Thoracic aorta (tissue), 2 donors: ENCODE measurements at places on chromosomes 2 and 18.
A peak's percentile ranks its signal among the peaks of the same experiment; 100 is the strongest.

DNA sequence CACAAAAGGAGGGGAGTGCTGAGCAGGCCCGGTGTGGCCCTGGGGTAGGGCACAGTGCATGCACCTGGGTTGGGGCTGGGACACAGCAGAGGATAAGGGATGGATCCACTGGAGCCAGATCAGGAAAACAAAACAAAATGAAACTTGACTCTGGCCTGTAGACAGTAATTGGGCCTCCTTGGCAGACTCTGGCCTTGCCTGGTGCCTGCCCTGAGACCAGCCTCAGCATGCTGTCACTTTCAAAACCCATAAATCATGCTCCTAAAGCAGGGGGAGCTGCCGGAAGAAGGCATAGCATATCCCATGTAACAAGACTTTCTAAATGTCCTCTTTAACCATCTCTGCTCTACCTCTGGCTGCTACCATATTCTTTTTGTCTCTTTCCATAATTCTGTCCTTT, 61.1 kb upstream of the IGFBP5 start:
- DNase-seq, result no peak

GRCh38 chr2:20641123-20641985, 9.5 kb downstream of the HS1BP3 start:
- peak; percentile 94 for DNase-seq

DNA sequence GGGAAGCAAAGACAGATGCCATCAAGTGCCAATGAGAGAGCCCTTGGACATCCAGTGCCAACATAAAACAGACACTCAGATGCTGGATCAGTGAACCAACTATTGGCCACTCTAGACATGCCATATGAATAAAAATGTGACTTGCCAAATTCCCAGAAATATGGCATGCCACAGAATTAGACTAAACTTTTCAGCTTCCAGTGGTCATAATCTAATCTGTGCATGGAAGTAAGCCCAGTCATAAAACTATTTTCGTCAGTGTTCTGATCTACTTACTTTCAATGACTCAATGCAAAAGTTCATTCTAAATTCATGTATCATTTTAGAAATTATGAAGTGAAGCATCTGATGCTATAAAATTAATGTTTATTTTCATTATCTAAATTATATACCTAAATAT, 1506.2 kb upstream of the NXPH2 start:
- no peak for DNase-seq

DNA sequence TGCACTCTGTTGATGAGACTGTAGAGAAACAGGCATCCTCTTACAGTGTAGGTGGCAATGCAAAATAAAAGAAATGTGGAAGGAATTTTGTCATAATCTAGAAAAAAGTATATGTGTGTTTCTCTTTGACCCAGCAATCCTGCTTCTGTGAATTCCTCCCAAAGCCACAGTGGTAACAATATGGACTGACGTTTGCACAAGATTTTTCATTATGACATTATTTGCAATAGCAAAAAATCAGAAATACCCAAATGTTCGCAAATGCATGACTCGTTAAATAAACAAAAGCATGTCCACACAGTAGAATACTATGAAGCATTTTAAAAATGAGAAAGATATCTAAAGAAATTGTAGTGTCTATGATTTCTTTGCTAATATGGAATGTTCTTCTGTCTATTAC, 255.2 kb upstream of the NRP2 start:
- DNase-seq, result no peak

DNA sequence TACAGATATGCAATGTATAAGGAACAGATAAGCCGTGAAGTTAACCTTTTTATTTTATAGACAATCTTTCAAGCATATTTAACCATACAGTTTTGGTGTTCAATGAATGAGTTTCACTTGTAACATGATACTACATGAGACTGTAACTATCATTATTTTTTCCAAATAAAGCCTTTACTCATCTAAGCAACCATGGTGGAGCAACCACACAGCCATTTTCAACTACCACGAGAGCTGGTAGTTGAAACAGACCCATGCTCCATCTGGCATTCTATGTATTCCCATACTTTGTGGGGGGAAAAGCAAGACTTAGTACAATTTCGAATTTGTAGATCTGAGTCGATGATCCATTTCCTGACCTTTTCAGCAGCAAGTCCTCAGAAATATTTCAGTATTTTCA, 159.3 kb upstream of the RND3 start:
- no peak for DNase-seq

DNA sequence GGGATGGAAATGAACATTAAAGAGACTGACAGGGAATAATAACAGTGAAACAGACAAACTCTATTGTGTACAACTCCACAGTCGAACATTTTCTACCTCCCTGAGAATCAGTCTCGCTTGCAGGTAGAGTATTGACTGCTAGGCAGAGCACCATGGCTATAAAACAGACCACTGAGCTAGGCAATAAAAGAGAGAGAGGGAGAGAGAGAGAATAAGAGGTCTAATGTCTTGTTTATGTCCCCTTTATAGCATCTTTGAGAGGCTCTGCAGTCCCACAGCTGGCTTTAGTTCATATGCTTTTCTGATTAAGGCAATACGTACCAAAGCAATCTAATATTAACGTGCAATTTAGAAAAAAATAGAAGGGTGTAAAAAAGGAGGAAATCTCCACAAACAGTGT, 652.6 kb downstream of the NRXN1 start:
- DNase-seq, result no peak

- DNase-seq, result no peak
Observed at GRCh38 chr2:238653431-238654109, 194.3 kb upstream of the TWIST2 start.

DNA sequence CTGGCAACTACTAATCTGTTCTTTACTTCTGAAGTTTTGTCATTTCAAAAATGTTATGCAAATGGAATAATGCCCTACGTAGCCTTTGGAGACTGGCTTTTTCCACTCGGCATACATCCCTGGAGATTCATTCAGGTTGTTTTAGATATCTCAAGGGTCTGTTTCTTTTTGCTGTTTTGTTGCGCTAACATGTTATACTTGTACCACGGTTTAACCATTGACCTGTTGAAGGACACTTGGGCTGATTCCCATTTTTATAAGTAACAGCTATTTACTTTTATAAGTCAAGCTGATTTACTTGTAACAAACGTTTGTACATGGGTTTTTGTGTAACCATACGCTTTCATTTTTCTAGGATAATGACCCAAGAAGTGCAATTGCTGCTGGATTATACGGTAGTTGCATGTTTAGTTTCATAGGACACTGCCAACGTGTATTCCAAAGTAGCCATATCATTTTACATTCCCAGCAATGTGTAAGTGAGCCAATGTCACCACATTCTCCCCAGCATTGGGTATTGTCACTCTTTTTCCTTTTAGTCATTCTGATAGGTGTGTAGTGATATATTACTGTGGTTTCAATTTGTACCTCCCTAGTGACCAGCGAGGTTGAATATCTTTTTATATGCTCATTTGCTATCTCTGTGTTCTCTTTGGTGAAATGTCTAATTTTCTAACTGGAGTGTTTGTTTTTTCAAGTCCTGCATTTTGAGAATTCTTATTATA, 36.5 kb upstream of the STAT4 start:
- no peak for DNase-seq

DNA sequence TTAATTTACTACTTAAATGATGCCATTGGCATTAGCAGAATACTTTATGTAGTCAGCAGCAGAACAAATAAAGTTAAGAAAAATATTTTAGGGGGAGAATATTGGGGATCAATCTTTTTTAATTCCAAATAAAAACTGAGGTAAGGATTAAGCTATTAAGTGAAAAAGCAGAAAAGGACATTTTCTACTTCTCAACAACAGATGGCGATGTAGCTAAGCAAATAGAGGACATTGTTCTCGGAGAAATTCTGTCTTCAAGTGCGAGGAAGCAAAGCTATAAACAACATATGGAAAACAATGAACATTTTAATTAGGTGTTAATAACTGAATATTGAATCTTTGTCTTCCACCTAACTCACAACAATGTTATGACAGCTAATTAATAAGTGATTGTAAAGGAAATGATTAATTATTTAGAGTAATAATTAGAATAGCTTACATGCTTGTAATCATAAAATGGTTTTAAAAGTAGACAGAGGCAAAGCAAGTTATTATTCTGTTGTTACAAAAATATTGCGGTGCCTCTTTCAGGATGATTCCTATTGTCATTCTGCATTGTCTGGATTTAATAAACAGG, 32.9 kb upstream of the CCDC93 start:
- DNase-seq, result no peak

GRCh38 chr2:64989982-64990614, 899 bp downstream of the SLC1A4 start:
- DNase-seq, result no peak

GRCh38 chr18:8117006-8117371, 492.2 kb upstream of the RAB12 start:
- DNase-seq, result no peak

DNA sequence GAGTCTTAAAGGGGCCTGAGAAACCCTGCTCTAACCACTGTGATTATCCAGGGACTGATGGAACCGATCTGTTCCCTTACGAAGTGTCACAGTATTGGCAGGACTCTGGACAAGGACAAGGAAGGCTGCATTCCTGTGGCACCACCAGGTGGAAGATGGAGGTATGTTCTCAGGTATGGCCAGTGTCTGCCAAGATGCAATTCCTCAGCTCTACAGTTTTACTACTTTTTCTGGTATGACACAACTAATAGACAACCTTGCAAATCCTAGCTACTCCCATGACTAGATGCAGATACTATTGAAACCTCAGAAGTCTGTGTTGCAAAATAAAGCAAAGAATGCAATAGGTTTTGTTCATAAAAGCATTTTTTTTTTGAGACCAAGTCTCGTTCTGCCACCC, 14.6 kb downstream of the RAB31 start:
- DNase-seq, result no peak

- DNase-seq, result no peak
Observed at GRCh38 chr2:150282357-150282756, 205.1 kb downstream of the RND3 start.

- no peak for DNase-seq
Observed at GRCh38 chr2:156648522-156648921, 212.3 kb downstream of the GPD2 start.

DNA sequence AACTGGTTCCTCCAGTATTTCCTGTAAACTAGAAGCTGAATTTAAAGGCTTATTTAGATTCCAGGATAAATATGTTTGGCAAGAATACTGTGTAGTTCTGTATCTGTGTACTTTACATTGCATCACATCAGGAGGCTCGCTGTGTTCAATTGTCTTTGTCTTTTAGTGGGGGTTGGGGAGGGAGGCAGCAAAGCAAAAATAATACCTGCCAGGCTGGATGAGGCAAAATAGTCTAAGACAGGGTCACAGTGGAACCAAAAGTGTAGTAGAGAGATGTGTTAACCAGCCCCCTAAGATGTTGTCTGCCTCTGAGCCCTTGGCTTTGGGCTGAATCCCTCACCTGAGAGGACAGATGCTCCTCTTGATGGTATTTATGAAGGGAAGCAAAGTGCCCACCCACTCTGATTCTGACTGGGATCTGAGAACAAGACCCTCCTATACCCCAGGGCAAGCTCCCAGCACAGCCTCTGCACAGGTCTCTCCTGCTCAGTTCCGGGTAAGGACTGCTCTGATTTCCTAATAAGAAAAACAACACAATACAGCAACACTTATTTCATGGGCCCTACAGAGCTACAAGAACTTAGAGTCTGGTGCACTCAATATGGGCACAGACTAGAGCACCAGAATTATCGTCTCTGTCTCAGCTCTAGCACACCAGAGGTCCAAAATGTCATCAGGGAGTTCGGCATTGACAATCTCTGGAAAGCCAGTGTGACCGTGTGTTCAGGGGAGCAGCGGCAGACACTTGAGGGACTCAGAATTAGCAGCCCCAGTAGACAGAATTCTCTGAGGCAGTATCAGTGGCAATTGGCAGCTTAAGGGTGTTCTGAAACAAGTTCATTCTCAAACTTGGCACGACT, 7.2 kb upstream of the AFTPH start:
- DNase-seq, result no peak

DNA sequence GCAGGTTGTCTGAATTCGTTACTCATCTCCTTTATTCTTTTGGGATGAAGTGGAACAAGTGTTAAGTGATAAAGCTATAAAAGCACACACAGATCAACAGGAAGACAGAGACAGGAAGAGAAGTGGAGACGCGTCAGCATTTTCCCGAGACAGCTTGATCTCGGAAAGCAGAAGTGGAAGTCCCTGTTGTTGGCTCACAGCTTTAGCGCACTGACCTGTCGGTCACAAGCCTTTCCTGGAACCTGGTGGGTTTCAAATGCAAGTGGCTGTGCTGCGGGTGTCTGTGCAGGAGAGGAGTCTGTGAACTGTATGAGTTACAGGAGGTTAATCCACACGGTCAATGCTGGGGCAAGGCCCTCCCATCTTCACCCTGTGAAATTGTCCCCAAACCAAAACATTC, 116.6 kb upstream of the PELI1 start:
- no peak for DNase-seq

- DNase-seq, result no peak
Observed at GRCh38 chr2:105872142-105872728, 127.5 kb downstream of the NCK2 start.

DNA sequence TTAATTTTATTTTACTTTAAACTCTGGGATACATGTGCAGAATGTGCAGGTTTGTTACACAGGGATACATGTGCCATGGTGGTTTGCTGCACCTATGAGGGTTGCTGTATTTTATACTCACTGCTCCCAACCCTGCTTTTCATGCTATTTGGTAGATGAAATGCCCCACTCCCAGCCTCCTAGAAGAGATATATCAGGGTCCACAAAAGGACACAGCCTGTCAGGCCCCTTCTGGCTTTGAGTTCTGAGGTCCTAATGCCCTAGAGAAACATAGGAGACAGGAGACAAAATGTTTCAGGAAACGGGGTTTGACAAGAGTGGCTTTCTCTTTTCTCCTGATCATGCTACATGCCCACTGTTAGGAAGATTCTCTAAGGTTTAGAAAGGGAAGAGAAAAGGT, 27.1 kb upstream of the SOX11 start:
- no peak for DNase-seq

GRCh38 chr18:1994471-1994870, 576.8 kb downstream of the METTL4 start:
- DNase-seq, result no peak

- DNase-seq, result no peak
Observed at GRCh38 chr18:26424428-26425147, 123.8 kb downstream of the KCTD1 start.

GRCh38 chr18:60732143-60732542, 359.6 kb upstream of the MC4R start:
- no peak for DNase-seq

- DNase-seq, result no peak
Observed at GRCh38 chr2:10433947-10434885, 13.9 kb downstream of the ODC1 start.

DNA sequence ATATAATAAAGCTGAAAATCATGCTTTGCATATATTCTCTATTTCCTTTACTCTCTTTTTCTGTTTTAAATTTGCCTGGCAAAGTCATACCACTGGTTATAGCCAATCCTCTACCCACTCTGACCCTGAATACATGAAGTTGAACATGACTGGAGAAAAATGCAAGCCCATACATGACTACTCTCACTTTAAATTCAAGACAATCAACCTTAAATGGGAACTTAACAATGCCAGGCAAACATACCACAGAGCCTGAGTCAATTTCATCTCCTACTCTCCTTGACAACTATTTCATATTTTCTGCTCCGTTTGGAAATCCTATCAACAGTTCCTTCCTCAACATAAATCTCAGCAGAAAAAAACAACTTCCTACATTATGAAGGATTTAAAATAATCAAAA, 22.6 kb downstream of the RAD51AP2 start:
- no peak for DNase-seq
